ENCODE measurements at places on chromosomes 5 and 9.

GRCh38 chr9:16207161-16207560 is 654.3 kb downstream of the CCDC171 start:
- DNase-seq, result no peak

DNA sequence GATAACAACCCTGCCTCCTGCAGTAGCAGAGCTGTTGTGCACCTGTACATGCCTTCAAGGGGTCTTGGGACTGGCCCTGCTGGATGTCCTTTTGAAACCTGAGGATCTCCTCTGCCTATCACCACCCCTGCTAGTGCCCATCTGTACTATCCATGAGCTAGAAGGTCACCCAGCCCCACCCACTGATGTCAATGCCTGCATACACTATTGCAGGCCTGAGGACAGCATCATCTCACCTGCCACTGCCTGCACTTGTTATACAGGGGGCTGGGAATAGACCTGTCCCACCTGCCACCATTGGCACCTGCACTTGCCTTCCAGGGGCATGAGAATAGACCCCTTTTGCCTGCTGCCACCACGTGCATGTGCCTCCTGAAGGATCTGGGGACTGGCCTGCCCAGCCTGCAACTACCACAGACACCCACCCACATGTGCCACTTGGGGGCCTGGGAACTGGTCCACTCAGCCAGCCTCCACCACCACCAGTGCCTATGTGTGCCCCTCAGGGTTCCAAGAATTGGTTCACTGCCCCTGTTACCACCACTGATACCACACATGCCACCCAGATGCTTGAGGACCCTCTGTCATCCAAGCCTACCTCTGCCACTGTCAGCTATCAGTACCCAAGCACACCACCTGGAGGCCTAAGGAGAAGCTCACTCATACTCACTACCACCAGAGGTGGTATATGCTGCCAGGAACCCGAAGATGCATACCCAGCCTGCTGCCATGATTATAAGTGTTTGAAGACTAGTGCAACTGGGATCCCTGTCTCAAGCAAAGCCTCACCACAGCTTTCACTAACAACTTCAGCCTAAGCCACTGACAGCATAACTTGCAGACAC is 159.7 kb downstream of the SGCD start:
- DNase-seq, result no peak

DNA sequence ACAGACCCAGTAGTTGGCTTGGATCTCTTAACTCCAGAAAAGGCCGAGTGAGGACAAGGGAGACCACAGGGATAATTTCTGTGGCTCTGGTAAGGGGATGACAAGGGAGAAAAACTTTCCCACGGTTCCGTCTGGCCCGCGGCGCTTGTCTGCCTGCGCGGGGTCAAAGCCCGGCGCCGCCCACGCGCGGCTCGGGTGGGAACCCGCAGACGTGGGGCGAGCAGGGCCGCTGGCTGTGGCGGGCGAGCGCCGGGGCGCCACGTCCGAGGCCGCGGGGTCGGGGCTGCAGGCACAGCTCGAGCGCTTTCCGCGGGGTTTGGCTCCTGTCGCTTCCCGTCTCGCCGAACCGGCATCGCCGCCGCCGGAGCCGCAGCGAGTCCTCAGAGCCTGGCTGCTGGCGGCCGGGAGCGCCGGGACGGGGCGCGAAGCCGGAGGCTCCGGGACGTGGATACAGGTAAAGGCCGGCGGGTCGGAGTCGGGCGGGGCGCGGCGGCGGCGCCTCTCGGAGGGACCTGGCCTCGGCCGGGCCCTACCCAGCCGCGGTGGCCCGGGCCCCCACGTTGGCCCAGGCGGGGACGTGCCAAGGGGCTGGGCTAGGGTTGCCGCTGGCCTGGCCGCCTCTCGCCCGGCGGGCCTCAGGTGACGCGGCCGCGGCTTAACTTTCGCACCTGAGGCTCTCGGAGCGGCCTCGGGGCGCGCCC is at the start of gene RNF180:
TSS of gene RNF180 (plus strand) at position 344 of the 701 bp plus-strand sequence. CDS start 34,965 bp downstream, outside the sequence.
- DNase-seq, result no peak

GRCh38 chr9:116320290-116320689 is 166.7 kb downstream of the PAPPA start:
- DNase-seq, result no peak

- DNase-seq, result peak; percentile 47
Measured at GRCh38 chr5:52800394-52801213, 12.9 kb downstream of the ITGA1 start.

GRCh38 chr9:21728781-21729180 is 73.7 kb upstream of the MTAP start:
- no peak for DNase-seq

- no peak for DNase-seq
Measured at GRCh38 chr5:89292487-89292886, 409.5 kb upstream of the MEF2C start.

DNA sequence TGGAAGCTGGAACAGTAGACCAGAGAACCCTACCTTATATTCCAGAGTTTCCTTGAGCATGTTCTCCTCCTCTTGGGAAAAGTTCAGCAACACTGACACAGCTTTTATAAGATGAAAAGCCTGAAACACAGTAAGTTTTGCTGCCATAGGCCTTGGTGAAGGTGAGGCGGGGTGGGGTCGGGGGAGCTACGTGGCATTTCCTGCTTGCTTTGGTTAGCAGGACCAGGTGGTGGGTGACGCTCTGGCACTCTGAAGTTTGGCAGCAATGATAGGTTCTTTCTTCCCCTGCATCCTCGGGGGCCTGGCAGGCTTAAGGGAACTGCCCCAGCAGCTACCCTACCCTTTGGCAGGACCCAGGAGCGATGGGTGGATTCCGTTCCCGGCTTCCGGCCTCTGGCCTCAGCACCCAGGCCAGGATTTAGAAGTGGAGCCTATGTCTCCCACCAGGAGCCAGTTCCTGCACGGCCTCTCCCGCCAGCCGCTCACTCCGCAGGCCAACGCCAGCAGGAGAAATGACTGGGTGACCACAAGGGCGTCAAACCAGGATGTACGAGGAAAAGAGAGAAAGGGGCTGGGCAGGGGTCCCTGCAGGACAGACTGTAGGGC is 19.3 kb downstream of the ARPC5L start:
- DNase-seq, result no peak

DNA sequence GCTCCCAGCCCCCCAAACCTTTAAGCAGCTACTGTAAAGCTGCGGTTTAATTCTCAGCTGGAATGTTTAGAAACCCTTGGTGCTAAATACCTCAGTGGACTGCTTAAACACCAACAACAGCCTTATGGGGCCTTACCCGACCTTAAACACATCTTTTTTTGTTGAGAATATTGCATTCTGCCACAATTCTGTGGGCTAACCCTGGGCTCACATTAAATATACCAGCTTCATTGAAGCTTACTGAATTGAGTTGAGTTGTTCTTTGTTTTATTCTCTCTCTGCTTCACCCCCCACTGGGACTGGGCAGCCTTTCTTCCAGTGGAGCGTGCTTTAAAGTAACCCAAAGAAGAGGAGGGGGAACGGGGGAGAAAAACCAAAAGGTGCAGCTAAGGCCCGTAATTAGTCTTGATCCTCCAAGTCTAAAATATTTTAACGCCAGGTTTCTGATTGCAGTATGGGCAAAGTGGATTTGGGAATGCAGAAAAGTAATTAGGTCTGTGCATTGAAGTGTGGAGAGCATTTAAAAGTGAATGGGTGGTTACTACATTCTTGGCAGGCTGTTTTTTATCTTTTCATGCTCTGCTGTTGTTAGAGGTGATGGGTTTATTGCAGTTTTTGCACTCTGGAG is 281.2 kb downstream of the NR2F1-AS1 start:
- DNase-seq, result no peak

DNA sequence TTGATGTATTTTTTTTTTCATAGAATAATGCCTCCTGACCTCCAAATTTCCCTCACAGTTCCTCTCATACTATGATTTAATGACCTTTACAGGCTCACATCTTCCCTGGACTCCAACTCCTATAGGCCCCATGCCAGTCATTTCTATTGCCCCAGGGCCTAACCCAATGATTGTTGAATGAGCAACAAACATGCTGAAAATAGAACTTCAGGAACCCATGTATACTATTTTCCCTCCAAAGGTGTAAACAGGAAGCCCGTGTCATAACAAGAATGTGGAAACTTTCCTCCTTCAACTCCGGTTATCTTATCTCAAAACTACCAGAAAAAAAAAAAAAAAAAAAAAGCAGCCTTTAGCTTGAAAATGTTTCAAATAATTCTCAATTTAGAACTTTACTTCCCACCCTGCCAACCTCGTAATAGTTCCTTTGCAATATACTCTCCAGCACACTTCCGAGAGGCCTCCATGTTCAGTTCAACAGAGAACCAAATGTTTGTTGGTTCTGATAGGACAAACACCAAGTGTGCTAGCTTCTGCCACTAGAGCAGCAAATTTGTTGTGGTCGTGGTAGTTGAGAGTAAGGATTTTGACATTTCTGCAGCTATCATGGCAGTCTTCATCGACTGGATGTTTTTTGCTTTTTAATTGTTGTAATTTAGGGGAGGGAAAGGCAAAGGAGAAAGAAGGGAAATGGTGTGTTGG is 25.8 kb downstream of the TRPM6 start:
- no peak for DNase-seq

GRCh38 chr5:154486427-154486866 is 8.4 kb upstream of the HAND1 start:
- DNase-seq, result no peak

Data from stimulated activated CD8-positive, alpha-beta memory T cell treated with anti-CD3 and anti-CD28 coated beads, Interleukin-2, amount 100 ng/mL, for 48 hours (primary cell).